ENCODE measurements at places on chromosomes 7 and 10. TPM values are rescaled to one million over a fixed set of nuclear protein-coding genes. Genes with fewer than 3 reads are reported as not detected.

Gene OGDH
- 114 TPM for total RNA-seq

DNA sequence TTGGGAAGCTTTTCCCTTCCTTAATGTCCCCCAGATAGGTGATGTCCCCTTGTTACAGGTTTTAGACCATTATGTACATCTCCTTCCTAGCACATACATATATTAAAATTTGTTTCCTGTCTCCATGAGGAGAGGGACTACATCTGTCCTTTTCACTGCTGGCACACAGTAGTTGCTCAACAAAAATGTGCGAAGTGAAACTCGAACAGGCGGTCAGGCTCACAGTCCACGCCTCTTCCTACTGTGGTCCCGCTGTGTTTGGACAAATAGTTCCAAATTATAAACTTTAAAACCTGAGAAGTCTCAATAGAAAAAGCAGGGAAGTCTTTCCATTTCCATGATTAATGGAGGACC lies 1.2 kb upstream of the HHEX start:
- DNase-seq: no peak

GRCh38 chr7:137418841-137419240 lies 75.3 kb upstream of the PTN start:
- DNase-seq: no peak

- DNase-seq: no peak
These were observed 104.3 kb downstream of the NRBF2 start for GRCh38 chr10:63237396-63237795.

Gene AKR1C8
- total RNA-seq: not detected

Gene LMOD2
- total RNA-seq: not detected

Gene TRIM50
- 1.3 TPM for total RNA-seq

- DNase-seq: no peak
These were observed 40.3 kb upstream of the ANK3 start for GRCh38 chr10:60430017-60430416.

Gene BBIP1
- 23.7 TPM for total RNA-seq

GRCh38 chr10:34374356-34375045 lies 440.6 kb downstream of the PARD3 start:
- DNase-seq: no peak
